ENCODE measurements at places on chromosomes 6 and 20. TPM values are rescaled to one million over a fixed set of nuclear protein-coding genes. Genes with fewer than 3 reads are reported as not detected.

The TNXB gene
- 0.37 TPM for total RNA-seq

DNA sequence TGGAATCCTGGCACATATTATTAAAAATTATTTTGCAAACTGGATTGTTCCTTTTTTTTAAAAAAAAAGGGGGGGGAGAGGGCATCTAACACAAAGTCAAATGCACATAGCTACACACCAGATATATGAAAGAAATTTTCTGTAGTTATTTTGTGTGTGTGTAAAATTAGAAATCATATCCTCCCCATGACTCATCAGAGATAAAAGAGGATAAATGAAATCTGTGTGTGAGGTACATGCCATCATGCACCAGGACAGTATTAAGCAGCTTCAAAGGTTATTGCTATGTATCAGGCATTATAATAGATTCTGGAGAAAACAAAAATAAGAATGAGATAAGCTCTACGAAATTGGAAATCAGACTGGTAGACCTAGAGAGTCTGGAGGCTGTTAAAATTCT lies 5.2 kb downstream of the BTBD9 start:
- no peak for DNase-seq

The COQ3 gene
- total RNA-seq = 9.4 TPM

GRCh38 chr20:3042625-3043024 lies 797 bp upstream of the GNRH2 start:
- no peak for DNase-seq

- DNase-seq = no peak
Measured at GRCh38 chr6:128836761-128837160, 46.2 kb upstream of the LAMA2 start.

- peak; percentile 28 for DNase-seq
Measured at GRCh38 chr6:95815389-95816056, 200.3 kb upstream of the FUT9 start.

DNA sequence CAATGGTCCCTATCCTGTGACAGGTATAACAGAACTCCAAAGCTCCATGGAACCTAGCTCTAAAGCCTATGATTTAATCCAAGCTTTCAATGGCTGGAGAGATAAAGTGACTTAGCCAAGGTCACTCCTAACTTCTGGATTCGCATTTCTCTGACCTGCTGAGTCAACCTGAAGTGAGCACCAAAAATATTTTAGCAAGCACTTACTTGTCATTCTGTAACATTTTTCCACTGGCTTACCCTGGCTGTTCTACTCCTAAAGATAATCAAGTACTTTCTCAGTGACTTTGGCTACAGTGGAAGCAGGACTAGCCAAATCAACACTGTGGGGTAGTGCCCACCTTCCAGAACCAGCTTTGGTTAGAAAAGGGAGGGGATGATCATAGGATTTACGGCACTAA lies 188.3 kb downstream of the OGFRL1 start:
- DNase-seq = no peak

DNA sequence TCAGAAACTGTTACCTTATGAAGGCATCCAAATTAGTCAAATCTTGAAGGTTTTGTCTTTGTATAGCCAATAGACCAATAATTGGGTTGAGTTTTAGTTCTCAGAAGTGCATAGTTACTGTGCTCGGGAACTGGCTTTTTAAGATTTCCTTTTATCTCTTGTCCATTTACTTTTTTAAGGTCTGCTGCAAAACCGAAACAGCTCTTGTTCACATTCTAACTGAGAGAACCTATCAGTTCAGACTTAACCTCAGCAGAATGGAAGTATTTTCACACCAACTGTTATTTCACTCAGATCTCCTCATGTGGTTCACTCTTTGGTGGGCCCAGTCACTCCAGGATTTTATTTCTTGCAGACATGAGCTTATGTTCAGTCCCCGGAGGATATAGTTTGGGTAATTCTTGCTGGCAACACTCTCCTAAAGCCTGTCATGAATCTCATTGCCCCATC lies 55.5 kb downstream of the TPBG start:
- no peak for DNase-seq

The TOMM6 gene
- total RNA-seq = 164 TPM

The EDN1 gene
- total RNA-seq = not detected

DNA sequence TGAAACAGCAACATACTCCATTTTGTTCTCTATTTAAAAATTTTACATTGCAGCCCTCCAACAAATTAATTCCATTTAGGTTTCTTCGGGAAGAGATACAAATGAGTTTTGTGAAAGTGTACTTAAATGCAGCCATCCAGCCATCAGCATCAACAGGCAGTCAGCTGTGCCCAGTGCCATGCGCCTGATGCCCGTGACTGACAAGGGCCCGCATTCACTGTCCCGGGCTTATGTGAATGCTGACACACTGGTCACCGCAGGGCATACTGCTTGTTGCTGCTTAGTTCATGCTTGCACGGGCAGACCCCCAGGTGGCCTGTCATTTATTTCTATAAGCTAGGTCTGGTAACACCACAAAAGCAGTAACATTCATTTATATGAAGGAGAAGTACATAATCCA lies 224.9 kb upstream of the QKI start:
- no peak for DNase-seq

The ZC3H12D gene
- total RNA-seq = 0.13 TPM
